ENCODE measurements at places on chromosomes 7 and 10.
A peak's percentile ranks its signal among the peaks of the same experiment; 100 is the strongest.

DNA sequence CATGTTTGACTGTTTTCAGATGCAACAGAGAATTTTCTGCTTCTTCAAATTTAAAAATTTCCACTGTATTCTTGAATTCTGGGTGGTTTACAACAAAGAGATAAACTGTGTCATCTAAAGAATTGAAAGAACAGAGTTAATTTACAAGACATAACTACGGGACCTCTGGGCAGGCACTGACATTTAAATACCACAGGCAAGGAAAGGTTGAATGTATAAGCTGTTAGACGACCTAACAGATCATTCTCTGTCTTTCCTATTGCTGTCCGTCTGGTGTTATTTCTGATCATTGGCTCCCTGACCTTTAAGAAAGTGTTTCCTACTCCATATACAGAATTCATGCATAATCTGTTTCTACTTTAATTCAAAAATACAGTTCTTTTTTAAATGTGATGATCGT lies 15.5 kb upstream of the PON3 start:
- DNase-seq: no peak

- no peak for DNase-seq
Observed at GRCh38 chr7:95865716-95866371, 93.5 kb downstream of the DYNC1I1 start.

DNA sequence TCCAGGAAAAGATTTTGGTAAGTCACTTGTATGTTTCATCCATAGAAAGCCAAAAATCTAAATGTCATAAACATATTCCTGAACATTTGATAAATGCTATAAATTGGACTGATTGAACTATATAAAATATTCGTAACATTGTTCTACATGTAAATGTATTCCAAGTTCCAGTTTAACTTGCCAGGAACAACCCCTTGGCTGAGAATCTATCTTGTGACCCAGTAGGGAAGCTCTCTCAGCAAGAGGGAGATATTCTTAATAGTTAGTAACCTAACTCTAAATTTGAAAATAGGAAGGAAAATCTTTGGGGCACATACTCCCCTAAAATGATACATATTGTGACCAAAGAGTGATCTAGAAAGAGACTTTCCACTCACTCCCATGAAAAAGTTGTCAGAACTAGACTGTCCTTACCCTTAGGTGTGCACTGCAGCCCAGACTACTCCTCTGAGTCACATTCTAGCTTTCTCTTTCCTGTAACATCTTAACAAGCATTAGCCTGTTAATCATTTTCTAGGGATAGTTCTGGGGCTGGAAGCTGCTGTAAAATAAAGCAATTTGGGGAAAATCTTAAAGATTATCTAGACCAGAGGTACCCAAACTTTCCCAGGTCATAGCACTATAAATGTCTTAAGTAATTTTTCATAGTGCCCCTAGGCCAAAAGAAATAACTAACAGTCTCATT lies 73.7 kb upstream of the SKAP2 start:
- DNase-seq: no peak

- no peak for DNase-seq
Observed at GRCh38 chr10:25177093-25177753, 2.4 kb downstream of the GPR158 start.

DNA sequence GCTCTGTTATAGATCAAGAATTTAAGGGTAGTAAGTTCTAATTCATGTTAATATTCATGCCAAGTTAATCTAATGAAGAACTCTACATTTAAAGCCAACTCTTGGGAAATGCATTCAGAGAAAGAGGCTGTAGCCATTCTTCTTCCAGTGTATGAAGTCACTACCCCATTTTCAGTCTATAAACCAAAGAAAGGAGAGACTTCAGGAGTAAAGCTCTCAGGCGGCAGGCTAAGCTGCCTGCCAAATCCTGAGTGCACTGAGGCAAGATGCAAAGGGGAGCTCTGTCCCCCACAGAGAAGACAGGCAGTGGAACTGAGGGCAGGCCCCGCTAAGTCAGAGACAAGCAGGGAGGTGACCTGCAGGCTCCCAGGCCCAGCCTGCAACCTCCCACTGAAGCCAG lies 41.5 kb downstream of the SLIT1 start:
- no peak for DNase-seq

GRCh38 chr7:45035893-45036292 lies 35.9 kb downstream of the CCM2 start:
- DNase-seq: no peak

DNA sequence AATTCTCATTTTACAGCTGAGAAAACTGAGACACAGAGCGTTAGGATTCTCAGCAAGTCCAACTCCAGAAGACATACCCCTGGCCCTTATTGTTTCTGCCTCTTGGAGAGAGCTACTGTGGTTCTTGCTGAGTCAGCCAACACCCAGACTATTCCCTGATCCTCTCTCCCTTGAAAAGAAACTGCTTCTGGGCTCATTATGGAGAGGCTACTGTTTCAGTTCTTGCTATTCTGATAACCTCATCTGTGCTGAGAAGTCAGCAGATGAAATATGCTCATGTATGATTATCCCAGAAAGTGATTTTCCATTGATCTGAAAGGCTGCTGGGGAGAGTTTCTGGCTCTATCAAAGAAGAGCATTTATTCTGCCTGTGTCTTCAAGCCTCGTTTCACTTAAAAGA lies 455.6 kb upstream of the COBL start:
- DNase-seq: no peak

DNA sequence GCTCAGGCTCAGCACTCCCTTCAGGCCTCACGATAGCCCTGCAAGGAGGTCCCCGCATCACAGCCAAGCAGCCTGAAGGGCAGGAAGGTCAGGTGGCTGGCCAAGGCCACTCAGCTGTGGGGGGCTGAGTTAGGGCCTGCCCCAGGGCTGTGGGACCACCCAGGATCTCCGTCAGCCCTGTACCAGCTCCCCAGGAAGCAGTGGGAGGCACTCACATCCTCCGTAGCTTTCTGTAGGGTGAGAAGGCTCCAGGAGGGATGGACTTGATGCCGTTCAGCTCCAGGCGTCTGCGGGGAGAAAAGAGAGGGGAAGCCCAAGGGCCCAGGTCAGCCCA lies 125.9 kb downstream of the SLIT1 start:
- no peak for DNase-seq

GRCh38 chr10:5532618-5533097 lies 7.9 kb downstream of the CALML3 start:
- DNase-seq: no peak

DNA sequence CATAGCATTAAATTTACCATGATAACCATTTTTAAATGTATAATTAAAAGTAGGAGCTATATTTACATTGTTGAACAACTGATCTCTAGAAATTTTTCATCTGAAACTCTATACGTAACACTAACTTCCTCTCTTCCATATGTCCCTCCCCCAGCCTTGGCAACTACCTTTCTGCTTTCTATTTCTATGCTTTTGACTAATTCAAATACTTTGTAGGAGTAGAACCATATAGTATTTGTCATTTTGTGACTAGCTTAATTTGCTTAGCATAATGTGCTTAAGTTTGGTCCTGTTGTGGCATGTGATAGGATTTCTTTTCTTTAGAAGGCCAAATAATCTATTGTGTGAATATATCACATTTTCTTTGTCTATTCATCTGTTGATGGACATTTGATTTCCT lies 225.3 kb upstream of the POT1 start:
- DNase-seq: no peak

GRCh38 chr10:77027576-77027975 lies 610.0 kb downstream of the KCNMA1 start:
- DNase-seq: no peak

DNA sequence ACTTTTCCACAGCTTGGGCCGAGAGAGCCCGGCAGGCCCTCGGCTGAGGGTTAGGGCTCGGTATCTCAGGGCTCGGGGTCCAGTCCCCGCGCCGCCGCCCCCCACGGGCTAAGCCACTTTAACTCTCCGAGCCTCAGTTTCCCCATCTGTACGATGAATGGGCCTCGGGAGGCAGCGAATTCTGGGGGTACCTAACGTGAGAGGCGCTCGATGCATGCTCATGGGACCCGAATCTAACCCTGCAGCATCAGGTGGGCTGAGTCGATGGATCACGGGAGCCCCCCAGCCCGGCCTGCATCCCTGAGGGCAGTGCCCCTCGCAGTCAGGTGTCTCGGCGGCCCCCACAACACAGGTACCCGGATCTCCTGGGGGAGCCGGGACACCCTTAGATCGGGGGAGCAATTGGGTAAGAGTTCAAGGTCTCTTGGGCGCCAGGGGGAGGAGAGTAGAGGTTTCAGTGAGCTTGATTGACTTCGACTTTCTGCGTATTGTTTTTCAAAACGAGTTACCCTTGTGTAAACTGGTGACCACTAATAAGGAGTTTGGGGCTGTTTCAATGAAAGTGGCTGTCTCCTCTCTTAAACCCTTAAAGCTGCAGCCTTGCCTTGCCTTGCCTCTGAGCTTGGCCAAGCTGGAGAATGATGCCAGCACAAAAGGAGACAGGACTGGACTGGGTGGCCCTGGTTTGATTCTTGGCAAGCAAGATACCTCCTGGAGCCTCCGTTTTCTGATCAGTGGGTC lies 631 bp downstream of the POR start:
- no peak for DNase-seq

GRCh38 chr7:1668396-1669063 lies 1.5 kb upstream of the ELFN1 start:
- peak; percentile 88 for DNase-seq

- no peak for DNase-seq
Observed at GRCh38 chr10:80540981-80541750, 3.5 kb downstream of the SH2D4B start.

- DNase-seq: no peak
Observed at GRCh38 chr7:139559364-139560105, 36.0 kb downstream of the CLEC2L start.

DNA sequence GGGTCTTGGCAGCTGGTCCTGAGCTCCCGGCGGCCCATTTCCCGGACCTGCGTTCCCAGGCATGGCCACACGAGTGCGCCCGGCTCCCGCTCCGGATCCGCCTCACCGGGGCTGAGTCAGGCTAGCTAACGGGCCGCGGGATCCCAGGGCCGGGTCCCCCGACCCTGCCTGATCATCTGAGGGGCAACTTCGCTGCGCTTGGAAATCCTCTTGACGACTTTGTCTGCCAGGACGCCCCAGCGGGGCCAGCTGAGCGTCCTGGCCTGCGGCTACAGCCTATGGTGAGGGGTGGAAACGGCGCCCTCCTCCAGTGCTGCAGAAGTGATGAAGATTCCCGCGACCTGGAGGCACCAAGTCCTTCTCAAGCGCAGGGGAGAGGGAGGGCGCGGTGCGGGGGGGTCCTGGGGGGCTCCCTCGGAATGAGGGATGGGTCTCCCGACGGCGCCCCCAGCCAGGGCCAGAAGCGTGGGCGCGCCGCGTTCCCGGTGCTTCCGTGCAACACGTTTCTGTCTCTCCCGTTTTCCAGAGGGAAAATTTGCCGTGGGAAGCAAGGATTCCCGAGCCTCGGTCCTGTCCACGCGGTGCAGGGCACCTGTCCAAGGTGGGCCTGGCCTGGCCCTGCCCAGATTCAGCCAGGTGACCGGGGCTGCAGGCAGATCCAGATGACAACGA lies 212.4 kb downstream of the CCSER2 start:
- peak; percentile 76 for DNase-seq

GRCh38 chr10:119448628-119449584 lies 93.6 kb downstream of the RGS10 start:
- no peak for DNase-seq

- no peak for DNase-seq
Observed at GRCh38 chr7:39102234-39102633, 124.5 kb downstream of the POU6F2 start.

- DNase-seq: peak; percentile 40
Observed at GRCh38 chr10:42475168-42476098, 162.9 kb downstream of the ZNF33B start.

- DNase-seq: no peak
Observed at GRCh38 chr10:108688314-108688713, 1235.0 kb downstream of the XPNPEP1 start.

DNA sequence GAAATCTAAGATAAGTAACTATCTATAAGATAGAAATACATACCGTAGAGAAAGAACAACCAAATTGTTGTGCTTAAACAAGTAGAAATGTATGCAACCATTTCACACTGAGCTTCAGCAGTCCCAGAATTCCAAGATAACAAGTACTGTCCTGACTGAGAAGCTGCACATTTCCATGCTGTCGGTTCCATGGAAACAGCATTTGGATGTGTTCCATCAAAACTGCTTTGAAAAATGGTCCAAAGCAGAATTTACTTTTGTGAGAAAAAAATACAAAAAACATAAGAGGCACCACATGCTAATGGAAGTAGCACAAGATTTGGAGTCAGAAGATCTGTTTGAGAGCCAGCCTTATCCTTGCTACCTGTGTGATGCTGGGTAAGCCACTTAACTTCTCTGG lies 92.6 kb downstream of the MTERF1 start:
- DNase-seq: no peak

GRCh38 chr10:48671914-48672595 lies 12.6 kb upstream of the WDFY4 start:
- DNase-seq: no peak

GRCh38 chr7:128361411-128362379 lies at the start of gene PRRT4:
Gene PRRT4, minus strand, starts transcription at chr7:128361690.
- DNase-seq: no peak

- peak; percentile 62 for DNase-seq
Observed at GRCh38 chr10:79434821-79435251, 10.6 kb downstream of the ZCCHC24 start.

- DNase-seq: no peak
Observed at GRCh38 chr7:159141167-159141566, 3.5 kb downstream of the VIPR2 start.

DNA sequence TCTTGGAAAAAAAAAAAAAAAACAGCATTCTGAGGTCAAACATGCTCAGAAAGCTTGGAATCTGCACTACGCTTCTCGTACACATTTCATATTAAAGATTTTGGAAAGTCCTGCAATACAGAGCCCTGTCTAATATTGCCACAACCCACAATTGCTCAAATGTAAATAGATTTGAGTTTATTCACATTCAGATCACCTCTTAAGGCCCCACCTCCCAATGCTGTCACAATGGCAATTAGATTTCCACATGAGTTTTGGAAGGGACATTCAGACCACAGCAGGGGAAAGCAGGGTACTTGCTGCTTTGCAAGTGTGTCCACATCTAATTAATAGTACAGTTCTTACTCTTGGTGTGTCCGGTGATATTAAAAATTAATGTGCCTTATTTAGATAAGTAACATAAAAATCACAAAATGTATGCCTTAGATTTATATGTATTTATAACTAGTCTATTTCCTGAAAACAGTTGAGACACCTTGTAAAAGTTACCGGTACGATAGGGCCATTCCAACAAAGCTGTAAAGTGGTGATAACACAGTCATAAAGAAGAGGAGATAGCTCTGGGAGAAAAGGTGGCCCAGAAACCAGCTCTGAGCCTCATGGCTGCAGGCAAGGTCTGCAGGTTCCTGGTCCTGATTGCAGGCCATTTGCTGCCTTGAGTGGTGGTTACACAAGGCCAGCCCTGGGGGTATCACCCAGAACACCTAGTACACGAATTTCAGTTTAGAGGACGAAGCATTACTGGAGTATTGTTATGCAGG lies 27.9 kb downstream of the EGFR start:
- DNase-seq: no peak

DNA sequence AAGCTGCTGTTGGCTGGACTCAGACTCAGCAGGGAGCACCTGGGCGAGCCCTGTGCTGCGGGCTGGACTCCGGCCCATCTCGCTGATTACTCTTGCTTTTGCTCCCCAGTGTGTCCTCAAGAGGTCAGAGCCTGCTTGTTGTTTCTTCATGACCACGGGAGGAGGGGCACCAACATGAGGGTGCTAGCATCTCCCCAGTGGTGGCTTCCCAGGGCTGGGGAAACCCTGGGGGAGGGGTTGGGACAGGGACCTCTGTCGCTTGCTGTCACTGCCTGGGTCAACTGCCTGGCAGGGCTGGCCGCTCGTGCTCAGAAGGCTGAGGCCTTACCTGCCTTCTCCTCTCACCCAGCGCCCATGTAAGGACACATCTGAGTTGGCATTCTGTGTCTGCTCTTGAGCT lies 152.3 kb upstream of the SHH start:
- DNase-seq: no peak
